WERI-Rb-1 (cell line): ENCODE measurements at places on chromosomes 5 and 9.

GRCh38 chr5:138408023-138408422 is 30.8 kb upstream of the REEP2 start:
- peak; percentile 80 for DNase-seq

DNA sequence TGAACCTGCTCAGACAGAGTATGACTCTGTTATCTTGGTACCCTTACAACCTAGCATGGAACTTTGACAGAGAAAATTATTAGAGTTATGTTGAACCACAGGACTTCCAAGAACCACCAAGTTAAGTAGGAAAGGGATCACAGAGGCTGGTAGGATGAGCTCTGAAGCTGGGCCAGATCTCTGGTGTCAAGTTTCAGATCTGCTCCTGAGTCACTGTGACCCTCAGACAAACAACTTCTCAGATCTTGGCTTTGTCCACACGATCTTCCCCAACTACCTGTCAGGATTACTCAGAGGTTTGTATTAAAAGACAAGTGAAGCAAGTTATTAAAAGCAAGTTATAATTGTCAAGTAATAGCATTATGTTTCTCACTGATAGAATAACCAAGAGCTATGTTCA is 189.0 kb downstream of the SEC61B start:
- DNase-seq, result peak; percentile 26

DNA sequence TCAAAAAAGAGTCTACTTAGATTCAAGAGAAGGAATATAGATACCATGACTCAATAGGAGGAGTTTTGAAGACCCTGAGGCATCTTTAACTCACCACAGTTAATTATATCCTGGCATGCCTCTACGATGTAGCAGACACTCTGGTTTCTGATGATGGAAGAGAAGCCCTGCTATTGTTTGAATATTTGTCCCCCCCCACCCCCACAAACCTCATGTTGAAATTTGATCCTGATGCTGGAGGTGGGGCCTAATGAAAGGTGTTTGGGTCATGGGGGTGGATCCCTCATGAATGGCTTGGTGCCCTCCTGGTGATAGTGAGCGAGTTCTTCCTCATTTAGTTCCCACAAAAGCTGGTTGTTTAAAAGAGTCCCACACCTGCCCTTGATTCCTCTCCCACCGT is 147.9 kb upstream of the TBCA start:
- DNase-seq, result no peak

- no peak for DNase-seq
These were observed 28.4 kb downstream of the ELP1 start for GRCh38 chr9:108905494-108905893.

GRCh38 chr9:122076117-122076516 is 17.0 kb downstream of the TTLL11 start:
- no peak for DNase-seq

DNA sequence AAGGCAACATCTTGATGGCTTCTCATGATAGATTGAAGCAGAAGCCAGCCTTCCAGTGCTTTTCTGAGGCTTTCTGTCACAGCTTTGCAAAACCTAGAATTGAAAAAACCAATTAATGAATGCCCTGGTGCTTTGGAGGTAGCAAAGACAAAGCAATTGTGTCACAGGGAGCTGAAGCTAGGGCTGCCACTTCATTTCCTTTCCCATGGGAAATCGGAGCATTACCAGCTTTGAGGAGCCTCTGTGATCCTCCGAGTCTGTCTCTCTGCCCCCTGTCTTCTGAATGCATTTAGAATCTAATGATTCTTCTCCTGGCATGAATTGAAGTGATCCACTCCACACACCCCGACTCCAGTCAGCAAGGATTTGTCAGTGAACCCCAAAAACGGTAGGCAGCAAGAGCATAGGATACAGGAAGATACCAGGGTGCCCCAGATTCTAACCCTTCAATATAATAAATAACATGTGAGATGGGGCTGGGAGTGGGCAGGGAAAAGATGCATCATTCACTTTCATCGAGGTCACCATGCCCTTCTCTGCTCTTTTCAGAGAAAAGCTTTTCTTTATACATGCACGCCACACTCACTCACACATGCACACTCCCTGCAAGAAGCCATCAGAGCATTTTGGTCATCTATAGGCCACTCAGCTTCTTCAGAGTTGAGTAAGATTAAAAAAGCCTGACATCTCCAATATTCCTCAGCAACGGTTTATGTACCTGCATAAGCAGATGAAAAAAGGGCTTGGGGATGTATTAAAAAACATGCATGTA is 247.7 kb upstream of the ZNF462 start:
- DNase-seq, result no peak

- no peak for DNase-seq
These were observed 316.5 kb downstream of the ICE1 start for GRCh38 chr5:5738797-5739489.

GRCh38 chr5:1017691-1018455 is 9.3 kb downstream of the NKD2 start:
- no peak for DNase-seq

DNA sequence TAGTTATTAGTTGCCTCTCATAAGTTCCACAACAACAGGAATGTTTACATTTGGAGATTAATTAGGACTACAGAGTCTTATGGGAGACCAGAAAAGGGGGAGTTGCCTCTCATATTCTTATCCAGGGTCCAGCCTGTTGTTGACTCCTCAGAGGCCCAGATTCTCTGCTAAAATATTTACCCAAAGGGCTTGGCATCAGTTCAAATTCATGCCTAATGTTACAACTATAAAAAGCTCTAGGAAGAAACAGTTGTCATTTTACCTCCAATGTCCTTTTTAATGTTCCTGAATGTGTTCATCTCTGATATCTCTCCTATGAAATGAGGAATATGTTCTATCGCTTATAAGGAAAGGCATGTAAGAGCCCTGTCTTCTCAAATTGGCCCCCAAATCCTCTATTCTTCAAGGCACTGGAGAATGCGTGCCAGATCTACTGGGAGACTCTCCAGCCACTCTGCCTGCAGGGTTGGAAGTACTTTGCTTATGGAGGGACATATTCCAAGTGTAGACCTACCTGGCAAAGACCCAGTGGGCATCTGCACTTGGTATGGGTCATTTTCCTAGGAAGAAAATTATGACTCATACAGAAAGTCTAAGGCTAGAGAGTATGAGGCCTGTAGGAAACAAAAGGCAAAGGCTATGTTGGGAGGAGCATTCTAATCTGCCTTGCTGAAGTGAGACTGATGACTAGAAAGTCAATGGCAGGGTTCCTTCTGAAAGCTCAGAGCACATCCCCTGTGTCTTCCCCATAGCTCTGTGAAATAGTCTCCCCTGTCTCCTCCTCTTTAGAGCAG is 192.6 kb downstream of the ESM1 start:
- no peak for DNase-seq

- DNase-seq, result no peak
These were observed 130.0 kb downstream of the LHFPL2 start for GRCh38 chr5:78518365-78519197.

GRCh38 chr9:28616310-28616709 is 1043.0 kb upstream of the C9orf72 start:
- DNase-seq, result no peak

GRCh38 chr5:167712986-167713585 is 578.4 kb upstream of the WWC1 start:
- DNase-seq, result no peak

GRCh38 chr5:65305913-65306312 is 175.8 kb downstream of the ADAMTS6 start:
- no peak for DNase-seq

DNA sequence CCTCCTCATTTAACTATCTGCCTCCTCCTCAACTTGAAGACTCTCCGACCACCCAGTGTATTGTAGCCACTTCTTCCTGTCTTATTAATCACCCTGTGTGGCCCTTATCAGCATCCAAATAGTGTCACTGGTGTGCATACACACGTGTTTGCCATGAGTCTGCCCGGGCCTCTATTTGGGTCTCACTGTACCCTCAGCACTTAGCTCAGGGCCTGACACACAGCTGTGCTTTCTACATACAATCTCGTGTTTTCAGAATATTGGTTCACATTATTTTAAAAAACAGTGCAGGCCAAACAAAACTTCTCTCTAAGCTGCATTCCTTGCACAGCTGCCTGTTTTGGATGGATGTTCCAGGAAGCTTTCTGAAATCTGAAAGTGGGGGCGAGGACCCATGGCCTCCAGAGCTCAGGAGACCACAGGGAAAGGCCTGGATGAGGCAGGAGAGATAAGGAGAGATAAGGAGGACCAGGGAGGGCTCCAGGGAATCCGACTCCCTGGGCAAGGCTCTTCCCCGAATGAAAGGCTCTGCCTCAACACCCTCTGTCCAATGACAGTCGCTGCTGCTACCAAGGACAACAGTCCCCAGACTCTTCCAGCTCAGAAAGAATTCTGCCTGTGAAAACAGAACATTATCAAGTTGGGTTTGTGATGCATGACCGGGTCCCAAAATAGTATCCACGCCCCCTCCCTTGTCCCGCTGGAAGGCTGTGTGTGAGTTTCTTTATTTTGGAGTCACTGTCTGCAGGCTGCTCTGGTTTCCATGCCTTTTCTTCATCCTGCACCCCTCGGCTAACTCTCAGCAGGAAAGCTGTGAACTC is 255.6 kb downstream of the NSG2 start:
- DNase-seq, result no peak

GRCh38 chr9:71431931-71432330 is 310.5 kb upstream of the TRPM3 start:
- DNase-seq, result no peak

- DNase-seq, result no peak
These were observed 68.7 kb downstream of the MARCHF3 start for GRCh38 chr5:126961702-126962101.

GRCh38 chr5:168364151-168364661 is 72.8 kb downstream of the WWC1 start:
- no peak for DNase-seq

DNA sequence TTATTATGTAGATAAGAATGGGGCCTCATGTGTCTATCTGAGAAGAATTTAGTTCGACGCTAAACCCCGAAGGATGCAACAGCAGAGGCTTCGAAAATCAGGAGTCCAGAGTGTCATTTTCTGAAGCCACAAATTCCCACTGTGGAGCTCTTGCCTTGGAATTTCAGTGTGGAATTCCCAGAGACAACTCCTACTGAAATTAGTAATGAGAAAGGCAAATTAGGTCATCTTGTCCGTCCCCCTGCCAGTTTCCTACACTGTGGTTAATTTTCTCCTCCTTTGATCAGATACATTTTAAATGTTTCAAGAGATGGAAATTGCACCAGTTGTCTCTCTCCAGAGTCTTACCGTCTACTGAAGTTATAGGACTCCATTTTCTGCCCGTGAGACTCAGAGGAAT is 633.6 kb downstream of the BNC2 start:
- DNase-seq, result no peak

DNA sequence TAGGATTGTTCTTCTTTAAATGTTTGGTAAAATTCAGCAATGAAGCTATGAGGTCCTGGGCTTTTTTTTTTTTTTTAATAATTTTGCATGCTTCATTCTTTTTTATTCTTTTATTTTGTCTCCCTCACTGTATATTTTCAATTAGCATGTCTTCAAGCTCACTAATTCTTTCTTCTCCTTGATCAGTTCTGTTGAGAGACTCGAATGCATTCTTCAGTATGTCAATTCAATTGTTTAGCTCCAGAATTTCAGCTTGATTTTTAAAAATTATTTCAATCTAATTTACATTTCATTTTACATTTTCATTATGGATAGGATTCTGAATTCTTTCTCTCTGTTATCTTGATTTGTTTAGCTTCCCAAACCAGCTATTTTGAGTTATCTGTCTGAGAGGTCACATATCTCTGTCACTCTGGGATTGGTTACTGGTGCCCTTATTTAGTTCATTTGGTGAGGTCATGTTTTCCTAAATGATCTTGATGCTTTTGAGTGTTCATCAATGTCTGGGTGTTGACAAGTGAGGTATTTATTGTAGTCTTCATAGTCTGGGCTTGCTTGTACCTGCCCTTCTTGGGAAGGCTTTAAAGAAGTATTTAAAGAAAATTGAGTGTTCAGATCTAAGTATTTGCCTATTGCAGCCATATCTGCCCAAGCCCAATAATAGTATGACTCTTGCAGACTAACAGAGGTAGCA is 9.1 kb downstream of the LURAP1L start:
- DNase-seq, result no peak

GRCh38 chr9:126303488-126303887 is 23.1 kb upstream of the MVB12B start:
- no peak for DNase-seq

DNA sequence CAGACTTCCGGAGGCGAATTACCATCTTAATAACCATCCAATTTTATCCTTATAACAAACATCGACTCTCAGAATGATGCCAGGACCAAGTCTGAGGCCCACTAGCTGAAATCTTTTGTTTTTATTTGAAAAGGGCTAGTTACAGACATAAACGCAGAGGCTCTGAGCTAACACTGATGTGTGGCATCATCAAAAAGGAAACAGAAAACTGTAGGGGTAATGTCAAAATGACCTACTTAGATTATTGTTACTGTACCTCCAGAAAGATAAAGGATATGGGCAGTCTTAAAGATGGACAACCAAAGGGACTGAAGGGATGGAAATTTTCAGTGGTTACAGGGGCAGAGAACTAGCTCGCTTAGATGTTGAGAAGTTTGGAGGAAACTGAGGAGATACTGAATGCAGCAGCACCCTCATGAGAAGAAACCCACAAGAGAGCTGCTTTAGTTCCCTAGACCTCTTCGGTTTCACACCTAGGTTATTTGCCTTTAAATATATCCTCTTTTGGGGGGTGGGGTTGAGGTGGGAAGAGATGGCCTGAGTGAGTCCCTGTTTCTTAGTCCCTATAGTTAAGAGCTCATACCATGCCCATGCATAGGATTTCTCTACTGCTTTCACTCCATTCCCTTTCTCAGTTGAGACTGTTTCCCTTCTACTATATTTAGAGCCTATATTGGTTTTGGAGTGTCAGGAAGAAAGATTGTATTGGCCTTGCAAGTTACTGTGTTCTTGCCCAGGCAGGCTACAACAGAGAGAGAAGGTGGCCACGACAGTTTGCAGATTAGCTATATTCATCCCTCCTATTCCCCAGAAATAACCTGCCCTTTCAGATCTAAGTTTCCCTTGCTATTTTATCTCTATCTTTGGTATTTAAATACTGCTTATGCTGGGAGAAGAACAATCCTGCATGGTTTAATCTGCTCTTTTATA is 320.4 kb upstream of the EFNA5 start:
- DNase-seq, result no peak

DNA sequence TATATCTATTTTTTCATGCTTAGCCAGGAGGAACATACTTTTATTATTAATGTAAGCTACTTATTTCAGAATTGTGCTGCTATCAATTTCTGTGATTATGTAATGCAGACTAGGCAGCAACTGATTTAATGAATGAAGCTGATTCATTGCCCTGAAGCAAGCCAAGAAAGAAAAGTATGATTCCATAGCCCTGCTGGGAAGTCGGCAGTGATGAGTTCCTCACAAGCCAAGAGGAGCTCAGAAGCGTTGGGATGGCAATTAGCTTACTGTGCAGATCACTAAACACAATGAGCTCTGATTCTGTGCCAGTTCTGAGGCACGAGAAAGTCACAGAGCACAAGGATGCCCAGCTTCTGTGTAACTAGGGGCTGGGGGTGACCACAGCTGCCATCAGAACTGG is 254.3 kb upstream of the KLF9 start:
- DNase-seq, result no peak

- no peak for DNase-seq
These were observed 127.8 kb downstream of the GAS1 start for GRCh38 chr9:86819552-86819951.

- DNase-seq, result no peak
These were observed 349.3 kb downstream of the SEMA5A start for GRCh38 chr5:9196403-9197227.

GRCh38 chr5:72644296-72644695 is 137.1 kb upstream of the ZNF366 start:
- no peak for DNase-seq

GRCh38 chr9:112700085-112700484 is 17.8 kb downstream of the INIP start:
- no peak for DNase-seq

GRCh38 chr9:88828492-88828974 is 162.7 kb upstream of the S1PR3 start:
- no peak for DNase-seq
